ENCODE measurements at places on chromosomes 5 and 9.

DNA sequence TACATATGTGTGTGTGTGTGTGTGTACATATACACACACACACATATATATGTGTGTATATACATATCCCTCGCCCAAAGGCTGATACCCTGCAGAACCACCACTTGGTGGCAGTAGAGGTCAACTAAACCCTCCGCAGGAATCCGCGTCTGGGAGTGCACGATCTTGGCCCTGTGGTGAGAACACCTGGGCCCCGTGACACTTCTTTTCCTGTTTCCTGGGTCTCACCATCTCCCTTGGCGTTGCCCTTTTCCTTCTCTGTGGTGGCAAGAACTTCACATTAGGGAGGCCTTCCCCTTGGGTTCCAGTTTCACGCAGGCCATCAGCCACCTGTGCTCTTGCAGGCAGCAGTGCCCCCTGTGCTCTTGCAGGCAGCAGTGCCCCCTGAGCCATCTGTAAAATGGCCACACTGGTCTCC lies 8.2 kb downstream of the IL9 start:
- DNase-seq: peak; percentile 5

DNA sequence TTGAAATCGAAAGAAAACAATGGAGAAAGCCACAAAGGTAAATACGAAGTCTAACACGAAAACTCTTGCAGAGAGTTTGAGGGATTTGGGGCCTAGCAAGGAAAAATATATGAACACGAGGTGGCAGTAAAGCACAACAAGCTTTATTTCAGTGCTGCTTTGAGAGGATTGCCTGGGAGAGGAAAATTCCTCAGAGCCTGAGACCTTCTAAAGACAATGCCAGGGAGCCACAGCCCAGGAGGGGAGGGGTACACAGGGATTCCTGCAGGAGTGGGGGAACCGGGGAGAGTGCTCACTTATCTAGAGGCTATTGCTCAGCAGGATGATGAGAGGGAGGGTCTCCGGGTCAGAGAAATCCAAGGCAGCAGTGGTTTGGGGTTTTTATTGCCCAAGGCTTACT lies 134.9 kb upstream of the ADCY2 start:
- peak; percentile 20 for DNase-seq

DNA sequence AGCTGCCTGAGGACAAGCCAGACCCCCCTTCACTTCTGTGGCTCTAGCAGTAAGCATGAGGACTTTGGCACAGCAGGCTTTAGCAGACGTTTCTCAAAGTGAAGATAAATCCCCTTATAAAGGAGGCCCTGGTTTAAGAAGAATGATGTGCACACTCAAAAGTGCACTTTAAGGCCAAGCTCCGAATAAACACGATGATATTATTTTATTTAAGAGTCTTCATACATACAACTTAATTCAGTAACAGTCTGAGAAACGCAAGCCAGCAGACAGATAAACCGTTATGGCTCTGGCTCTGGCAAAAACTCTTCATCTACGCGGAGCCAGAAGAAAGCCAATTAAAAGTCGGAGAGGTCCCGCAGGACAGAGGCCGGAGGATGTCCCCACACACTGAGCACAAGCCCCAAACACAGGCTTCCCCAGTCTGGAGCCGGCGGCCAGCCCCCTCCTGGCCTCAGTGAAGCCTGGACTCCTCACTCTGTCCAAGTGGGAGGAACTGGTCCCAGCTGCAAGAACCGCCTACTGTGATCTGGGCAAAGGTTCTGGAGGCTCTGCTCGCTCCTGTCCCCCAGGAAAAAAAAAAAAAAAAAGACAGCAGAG lies 44.6 kb downstream of the ADAMTS2 start:
- no peak for DNase-seq

GRCh38 chr9:106864373-106865143 lies 1.6 kb downstream of the ZNF462 start:
- DNase-seq: no peak

GRCh38 chr9:21969951-21970799 lies 24.0 kb downstream of the CDKN2A start:
- no peak for DNase-seq

GRCh38 chr9:98132806-98133631 lies 14.0 kb upstream of the TRIM14 start:
- DNase-seq: no peak

DNA sequence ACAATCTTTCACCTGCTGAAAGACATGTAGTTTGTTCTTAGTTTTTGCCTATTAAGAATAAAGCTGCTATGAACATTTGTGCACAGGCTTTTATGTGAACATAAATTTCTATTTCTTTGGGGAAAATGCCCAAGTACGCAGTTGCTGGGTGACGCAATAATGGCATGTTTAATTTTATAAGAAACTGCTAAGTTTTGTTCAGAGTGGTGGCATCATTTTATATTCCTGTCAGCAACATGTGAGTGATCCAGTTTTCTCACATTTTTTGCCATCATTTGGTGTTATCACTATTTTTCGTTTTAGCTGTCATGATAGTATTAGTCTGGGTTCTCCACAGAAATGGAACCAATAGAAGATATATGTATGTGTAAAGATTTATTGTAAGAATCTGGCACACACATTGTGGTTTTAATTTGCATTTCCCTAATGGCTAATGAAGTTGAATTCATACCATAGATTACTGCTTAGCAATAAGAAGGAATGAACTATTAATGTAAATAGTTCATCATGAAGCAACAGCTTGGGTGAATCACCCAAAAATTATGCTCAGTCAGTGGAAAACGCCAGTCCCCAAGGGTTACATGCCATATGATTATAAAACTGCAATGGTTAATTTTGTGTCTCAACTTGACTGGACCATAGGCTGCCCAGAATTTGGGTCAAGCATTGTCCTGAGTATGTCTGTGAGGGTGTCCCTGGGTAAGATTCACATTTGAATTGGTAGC lies 358.6 kb downstream of the MSX2 start:
- no peak for DNase-seq

DNA sequence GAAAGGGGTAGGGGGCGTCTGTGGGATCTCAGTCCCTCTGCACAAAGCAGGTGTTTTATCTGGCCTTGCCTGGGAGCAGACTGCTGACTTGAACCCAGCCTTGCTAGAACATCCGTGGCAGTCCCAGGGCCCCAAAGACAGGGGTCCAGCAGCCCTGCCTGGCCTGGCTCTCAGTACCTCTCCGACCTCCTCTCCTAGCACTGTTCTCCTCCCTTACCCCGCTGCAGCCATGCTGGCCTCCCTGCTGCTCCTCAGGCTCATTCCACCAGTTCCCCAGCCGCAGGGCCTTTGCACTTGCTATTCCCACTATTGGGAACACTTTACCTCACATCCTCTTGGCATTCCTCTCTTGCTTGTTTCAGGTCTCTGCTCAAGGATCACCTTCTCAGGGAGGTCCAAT lies 45.2 kb downstream of the DUSP1 start:
- no peak for DNase-seq

GRCh38 chr9:107325842-107326241 lies 42.8 kb downstream of the RAD23B start:
- no peak for DNase-seq

- peak; percentile 35 for DNase-seq
These were observed 53.7 kb downstream of the ZNF462 start for GRCh38 chr9:106916466-106917235.

- no peak for DNase-seq
These were observed 30.6 kb downstream of the TTC39B start for GRCh38 chr9:15276328-15276938.

GRCh38 chr5:6365977-6366590 lies 12.3 kb downstream of the MED10 start:
- DNase-seq: no peak

- peak; percentile 57 for DNase-seq
These were observed 8.2 kb downstream of the GALNT10 start for GRCh38 chr5:154198611-154199230.

DNA sequence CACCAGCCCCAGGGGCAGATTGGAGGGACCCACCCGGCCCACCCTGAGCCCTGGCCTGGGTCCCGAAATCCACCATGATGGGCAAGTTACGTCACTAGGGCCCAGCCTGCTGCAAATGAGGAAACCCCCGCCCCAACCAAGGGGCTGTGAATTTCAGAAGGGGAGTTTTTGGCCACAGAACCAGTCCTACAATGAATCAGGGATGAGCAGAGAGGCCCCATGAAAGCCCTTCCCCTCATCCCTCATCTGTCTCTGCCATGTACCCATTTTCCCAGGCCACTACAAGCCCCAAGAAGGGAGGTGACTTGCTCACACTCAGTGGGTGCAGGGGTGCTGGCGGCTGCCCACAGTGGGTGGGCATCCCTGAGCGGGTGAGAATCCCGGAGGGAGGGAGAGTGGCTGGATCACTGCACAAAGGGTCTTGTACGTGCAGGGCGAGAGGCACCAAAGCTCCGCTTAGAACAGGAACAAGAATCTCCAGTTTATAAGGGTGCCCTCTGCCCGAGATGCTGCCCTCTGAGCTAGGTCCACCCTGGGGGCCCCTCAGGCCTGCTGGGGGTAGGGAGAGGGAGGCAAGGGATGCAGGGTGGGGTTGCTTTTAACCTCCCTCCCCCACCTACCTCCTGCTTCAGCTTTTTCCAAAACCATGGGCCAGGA lies 10.4 kb upstream of the TCF7 start:
- no peak for DNase-seq

GRCh38 chr5:94407023-94407422 lies 211.4 kb downstream of the KIAA0825 start:
- DNase-seq: no peak

- no peak for DNase-seq
These were observed 16.1 kb upstream of the RAI14 start for GRCh38 chr5:34639852-34640626.

DNA sequence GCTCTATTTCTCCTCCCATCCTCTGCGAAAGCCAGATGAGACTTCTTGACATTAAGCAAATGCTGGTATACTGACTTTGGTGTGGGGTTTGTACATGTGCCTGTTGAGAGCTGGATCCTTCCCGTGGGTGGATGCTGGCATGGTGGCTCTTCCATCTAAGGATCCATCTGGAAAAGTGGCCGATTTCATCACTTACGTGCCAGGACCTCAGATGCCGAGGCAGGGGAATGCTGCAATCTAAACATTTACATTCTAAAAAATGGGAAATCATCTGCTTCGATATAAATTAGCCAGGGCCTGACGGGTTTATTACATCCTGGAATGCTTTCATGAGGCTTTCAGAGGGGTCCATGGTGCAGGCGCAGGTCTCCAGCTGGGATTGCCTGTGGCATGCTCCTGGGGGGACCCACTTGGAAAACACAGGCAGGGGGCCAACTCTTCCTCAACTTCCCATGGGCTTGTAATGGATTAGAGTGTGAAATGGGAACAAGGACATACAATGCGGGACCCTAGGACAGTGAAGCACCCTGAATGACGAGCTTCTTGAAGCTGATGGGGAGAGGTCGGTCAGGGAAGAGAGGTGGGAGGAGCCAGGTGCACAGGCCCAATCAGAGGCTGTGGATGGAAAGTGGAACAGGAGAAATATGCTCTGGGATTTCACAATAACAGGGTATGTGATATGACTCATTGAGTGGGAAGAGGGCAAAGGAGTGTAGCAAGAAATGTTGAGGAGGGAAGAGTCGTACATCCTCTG lies 105.5 kb upstream of the PITX1 start:
- DNase-seq: peak; percentile 57

- DNase-seq: no peak
These were observed 22.2 kb downstream of the C9orf152 start for GRCh38 chr9:110185806-110186205.

DNA sequence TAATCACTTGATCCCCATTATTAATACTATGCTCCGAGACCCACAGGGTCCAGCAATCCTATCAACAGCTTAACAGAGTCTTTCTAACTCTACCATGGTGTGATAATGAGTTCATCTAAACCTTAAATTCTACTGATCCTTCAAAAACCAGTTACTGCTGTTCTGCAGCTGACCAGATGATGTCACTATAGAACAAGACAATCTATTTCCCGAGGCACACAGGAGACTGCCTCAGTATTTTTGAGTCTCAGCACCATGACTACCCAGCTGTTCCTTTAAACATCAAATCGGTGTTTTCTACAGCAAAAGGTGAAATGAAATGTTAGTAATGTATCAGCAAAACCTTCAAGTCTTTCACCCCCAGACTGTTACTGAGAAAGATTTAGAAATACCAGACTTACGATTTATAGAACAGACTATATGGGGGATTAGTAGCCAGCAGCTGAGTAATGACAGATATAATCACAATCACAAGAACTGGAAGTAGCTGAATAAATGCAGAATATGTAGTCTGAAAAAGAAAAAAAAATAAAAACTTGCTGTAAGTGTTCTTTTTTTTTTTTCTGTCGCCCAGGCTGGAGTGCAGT lies 16.9 kb downstream of the DNAJC18 start:
- peak; percentile 31 for DNase-seq

DNA sequence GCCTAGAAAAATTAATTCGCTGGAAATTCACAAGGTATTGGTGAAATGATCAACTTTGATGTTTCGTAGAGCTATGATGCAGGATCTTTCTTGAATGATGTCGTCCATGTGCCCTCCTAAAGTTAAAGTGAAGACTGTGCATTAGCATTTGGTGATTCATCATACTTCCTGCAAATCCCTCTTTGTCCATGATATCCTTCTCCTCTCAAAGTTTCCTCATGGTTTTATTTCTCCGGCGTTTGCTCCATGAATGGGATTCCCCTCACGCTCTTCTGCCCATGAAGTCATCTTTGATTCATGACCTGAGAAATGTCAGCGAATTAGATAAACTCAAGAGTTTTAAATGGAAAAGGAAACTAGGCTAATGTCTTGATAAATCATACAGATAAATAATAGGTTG lies 372.7 kb downstream of the PSAT1 start:
- no peak for DNase-seq

GRCh38 chr9:99866398-99866797 lies 40.1 kb upstream of the STX17 start:
- DNase-seq: no peak

All from AG09309 (cell line).